ENCODE measurements at places on chromosomes 16 and 17. TPM values are rescaled to one million over a fixed set of nuclear protein-coding genes. Genes with fewer than 3 reads are reported as not detected.

GRCh38 chr16:29730649-29731048 is 15.1 kb downstream of the C16orf54 start:
- no peak for DNase-seq

GRCh38 chr16:3022208-3022683 is 1.5 kb downstream of the HCFC1R1 start:
- DNase-seq: peak; percentile 89

DNA sequence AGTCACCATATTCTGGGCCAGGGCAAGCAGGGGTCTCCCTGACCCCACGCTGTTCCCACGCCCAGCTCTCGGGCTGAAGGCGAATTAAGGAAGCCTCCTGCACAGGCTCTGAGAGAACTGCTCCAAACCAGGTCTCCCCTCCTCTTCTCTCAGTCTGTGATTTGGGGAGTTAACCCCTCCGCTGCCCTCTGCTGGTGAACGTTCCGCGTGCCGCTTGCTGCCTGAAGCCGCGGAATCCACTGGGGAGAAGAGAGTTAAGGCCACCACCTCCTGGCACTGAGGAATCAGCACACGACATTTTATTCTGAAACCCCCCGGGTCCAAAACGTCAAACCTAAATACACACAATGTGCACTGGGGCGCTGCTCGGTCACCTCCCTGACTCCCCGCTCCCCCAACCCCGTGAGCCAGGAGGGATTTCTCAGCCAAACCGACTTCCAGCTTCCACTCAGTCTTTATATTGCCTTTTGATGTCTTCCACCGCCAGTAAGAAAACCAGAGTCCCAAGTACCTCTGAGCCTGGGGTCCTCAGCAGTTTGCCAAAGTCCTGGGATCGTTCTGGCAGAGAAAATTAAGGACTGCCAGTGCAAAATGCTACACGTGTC is 54.4 kb upstream of the RCVRN start:
- DNase-seq: no peak

DNA sequence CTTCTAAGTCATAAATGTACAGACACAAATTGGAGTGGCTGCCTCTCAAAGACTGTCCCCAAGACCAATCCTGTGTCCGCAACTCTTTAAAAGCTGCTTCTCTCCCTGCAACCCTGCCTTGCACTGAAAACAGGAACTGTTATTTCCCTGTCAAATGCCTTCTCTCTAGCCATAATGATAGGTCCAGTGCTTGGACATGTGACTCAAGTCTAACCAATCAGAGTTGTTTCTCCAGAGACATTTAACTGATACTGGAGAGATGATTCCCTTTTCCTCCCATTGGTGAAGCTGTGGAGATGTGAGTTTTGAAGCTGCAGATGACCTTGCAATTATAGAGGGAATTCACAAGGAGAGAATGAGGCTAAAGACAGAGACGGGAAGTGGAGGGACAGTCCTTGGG is 253.3 kb upstream of the CDH5 start:
- DNase-seq: no peak

DNA sequence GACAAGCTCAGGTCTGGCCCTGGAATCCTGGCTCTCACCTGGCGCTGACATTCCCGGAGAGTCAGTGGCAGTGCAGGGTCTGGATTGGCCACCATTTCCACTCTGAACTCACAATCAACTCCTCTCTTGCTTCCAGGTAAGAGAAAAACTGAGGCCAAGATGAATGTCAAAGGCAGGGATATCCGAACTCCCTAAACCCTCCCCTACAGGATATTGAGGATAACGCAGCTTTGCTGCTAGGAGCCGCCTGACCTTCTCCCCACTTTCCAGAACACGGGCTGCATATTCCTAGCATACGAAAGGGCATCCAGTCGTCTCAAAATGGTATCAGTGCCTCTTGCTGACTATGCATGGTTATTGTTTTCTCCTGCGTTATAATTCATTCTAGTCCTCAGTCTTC is 473.4 kb downstream of the SOX9 start:
- no peak for DNase-seq

TBC1D3D gene
- 1.4 TPM for polyA plus RNA-seq

MRC2 gene
- 134 TPM for polyA plus RNA-seq

NME1 gene
- polyA plus RNA-seq: 47.7 TPM
